ENCODE measurements at places on chromosomes 4 and X. TPM values are rescaled to one million over a fixed set of nuclear protein-coding genes. Genes with fewer than 3 reads are reported as not detected.
A peak's percentile ranks its signal among the peaks of the same experiment; 100 is the strongest.

DNA sequence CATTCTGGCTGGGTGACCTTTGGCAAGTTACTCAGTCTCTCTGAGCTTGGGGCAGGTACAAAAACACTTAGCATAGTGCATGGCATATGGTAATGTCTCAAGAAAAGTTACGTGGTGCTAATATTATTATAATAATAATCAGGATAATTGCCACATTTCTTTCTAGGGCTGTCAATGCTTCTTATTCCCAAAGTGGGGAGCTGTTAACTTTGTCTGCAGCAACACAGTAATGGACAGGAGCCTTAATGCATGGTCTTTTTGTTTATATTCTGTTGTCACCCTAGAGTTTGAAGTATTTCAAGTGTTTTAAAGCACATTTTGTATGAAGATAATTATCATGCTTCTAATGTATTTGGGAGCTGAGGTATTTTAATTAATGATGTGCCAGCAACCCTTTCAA is 121.8 kb downstream of the FHIP1A start:
- no peaks in the 10 kb centered on the region for H3K36me3 ChIP-seq
- H3K4me3 ChIP-seq = no peak overlapping the region
- H3K4me1 ChIP-seq = no peaks in the 10 kb centered on the region
- no peak for DNase-seq
- H3K27ac ChIP-seq = no peak overlapping the region
- no peaks in the 10 kb centered on the region for H3K27me3 ChIP-seq

DNA sequence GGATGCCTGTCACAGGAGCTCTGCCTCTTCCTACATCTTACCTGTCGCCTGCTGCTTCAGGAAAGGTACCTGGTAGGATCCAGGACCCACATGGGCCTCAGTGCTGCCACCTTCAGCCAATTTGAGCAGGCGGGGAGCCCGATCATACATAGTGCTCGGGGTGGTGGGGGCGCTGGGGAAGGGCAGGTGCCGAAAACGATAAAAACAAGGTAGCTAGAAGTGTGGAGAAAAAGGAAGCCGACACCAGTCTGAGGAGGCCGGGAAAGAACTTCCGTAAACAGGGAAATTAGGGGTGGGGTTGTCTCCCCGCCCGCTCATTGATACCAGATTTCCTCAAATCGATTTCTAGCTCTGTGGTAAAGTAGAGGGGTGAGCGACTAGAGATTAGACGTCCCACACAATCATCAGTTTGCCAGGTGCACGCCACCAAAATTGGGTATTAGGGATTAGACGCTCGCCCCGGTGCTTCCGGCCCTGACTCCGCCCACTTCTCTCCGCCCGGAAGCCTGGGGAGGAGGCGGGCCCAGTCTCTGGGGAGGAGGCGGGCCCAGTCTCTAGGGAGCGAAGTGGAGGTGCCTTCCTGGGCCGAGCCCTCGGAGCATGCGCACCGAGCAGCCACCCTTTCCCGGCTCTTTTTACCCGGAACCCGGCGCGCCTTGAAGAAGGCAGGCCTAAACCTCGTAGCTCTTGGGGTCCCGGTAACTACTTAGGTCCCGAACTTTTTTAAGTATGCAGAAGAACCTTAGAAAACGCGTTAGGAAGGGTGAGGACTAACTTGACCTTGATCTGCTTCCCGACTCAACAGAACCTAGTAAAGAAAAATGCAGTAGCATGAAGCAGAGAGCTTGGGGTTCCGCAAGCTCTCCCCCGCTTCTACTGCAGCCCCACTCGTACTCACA is at the start of gene STPG2:
STPG2 (minus strand) TSS at position 476 of the 899 bp plus-strand sequence.
- H3K4me1 ChIP-seq = peaks cover 5% of the 10 kb centered on the region
- peak; percentile 61 for DNase-seq
- H3K27me3 ChIP-seq = no peaks in the 10 kb centered on the region
- peak within 1 kb of the TSS; percentile 29 for H3K27ac ChIP-seq
- H3K4me3 ChIP-seq = peak within 1 kb of the TSS; percentile 28

DNA sequence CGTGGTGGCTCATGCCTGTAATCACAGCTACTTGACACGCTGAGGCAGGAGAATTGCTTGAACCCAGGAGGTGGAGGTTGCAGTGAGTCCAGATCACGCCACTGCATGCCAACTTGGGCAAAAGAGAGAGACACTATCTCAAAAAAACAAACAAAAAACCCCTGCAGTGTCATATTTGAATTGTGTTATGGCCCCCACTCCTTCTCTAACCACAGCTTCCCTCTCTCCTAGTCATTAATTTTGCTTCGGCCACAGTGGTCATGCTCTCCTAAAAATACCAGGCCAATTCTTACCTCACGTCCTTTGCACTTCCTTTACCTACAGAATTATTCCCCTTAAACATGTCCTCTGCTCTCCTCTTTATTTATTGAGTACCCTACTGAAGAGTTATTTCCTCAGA is 206.1 kb downstream of the PPP3CA start:
- DNase-seq = no peak
- H3K27me3 ChIP-seq = no peaks in the 10 kb centered on the region

The DCK gene
- total RNA-seq = 18.1 TPM
